ENCODE measurements at places on chromosomes 6 and 20.

- no peak for DNase-seq
Measured at GRCh38 chr6:146355521-146356100, 188.0 kb upstream of the RAB32 start.

GRCh38 chr6:14881398-14881797 is 364.5 kb upstream of the JARID2 start:
- no peak for DNase-seq

DNA sequence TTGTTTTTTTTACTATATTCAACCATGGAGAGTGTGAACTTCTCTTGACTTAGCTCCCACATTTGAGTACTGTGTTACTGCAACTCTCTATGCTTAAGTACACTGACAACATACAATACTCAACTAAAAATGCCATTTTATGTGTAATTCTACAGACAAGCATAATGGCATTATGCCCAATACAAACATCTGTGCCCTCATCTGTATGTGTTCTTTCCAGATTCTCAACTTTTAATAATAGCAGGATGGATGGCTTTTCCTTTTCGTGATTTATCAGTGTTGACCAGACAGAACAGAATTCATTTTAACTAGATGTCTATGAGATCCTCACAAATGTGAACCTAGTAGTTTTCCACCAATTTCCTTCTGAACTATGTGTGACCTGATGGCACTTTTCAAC is 84.2 kb upstream of the MARCKS start:
- no peak for DNase-seq

- no peak for DNase-seq
Measured at GRCh38 chr6:34679552-34680253, 16.9 kb downstream of the ILRUN start.

DNA sequence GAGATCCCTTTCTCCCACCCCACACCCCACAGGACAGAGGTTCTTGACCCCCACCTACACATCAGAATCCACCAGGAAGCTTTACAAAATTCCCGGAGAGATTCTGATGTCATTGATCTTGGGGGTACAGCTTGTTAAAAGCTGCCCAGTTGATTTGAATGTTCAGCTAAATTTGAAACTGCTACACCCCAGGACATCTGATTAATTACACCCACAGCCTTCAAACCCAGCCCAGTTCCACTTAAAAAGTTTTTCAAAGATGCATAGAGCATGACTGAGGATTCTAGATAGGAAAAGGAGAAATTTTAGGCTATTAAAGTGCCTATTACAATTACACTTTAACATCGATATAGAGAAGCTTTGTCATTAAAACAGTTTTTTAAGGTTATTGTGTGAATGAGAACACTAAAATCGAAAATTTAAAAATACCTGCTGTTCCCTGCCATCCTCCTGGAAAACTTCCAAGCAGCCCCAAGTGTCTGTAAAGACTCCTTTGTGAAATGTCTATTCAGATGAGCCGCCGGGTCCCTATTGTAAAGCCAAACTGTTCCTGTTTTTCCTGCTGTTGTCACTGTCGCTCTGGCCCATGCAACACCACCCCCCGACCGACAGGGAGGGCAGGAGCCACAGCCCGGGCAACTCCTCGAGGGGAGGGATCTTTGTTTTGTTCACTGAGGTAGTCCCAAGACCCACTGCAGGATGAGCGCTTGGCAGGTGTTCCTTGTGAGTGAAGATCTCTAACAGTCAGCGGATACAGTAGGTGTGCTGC is 132.5 kb upstream of the PHACTR3 start:
- no peak for DNase-seq

- no peak for DNase-seq
Measured at GRCh38 chr6:66230591-66230990, 523.6 kb upstream of the EYS start.

DNA sequence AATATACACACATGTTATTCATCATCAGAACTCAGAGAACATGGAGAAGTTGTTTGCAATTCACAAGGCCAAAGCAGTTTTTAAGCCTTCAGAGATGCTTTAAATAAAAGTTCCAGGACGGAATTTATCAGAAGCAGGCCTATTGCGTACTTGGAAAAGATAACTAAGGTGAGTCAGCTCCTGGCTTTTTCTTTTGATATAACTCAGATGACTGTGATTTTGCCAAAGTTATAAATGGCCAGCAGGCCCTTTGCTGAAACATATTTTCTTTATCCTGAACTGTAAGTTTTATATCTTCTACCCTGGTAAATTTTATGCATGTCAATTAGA is 55.0 kb upstream of the PLCB1 start:
- no peak for DNase-seq

- no peak for DNase-seq
Measured at GRCh38 chr6:35388772-35389352, 46.5 kb downstream of the PPARD start.

DNA sequence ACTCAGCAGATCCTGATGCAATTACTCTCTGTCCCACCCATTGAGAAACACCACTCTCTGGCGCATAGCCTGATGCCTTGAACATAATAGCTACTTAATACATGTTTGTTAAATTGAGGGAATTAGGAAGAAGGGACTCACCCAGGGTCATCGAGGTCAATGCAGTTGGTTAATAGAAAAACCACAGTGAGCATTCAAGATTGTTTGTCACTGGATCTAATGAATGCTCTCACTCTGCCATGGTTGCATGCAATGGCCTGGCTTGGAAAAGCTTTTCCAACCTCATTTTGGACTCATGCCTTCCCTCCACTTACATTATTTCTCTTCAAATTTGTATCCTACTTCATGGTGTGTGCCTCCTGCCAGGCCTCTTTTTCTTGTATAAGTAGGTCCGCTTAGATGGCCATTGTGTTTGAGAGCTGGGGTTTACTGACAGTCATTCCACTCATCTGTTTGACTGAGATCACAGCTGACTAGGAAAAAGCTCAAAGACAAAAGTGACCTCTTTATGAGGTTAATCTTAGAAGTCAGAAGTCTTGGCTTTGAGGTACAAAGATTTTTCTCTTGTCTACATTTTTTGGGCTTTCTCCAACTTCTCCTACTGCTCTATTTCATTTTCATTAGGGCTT is 154.8 kb upstream of the RAB32 start:
- DNase-seq: no peak
